ENCODE measurements at places on chromosomes 2 and 18. TPM values are rescaled to one million over a fixed set of nuclear protein-coding genes. Genes with fewer than 3 reads are reported as not detected.

Gene TRAK2
- total RNA-seq, result 13.8 TPM

Gene IL37
- total RNA-seq, result 0.55 TPM

Gene THADA
- total RNA-seq, result 20.0 TPM

Gene CHRND
- total RNA-seq, result not detected
